ENCODE measurements at places on chromosomes 7 and 10.

DNA sequence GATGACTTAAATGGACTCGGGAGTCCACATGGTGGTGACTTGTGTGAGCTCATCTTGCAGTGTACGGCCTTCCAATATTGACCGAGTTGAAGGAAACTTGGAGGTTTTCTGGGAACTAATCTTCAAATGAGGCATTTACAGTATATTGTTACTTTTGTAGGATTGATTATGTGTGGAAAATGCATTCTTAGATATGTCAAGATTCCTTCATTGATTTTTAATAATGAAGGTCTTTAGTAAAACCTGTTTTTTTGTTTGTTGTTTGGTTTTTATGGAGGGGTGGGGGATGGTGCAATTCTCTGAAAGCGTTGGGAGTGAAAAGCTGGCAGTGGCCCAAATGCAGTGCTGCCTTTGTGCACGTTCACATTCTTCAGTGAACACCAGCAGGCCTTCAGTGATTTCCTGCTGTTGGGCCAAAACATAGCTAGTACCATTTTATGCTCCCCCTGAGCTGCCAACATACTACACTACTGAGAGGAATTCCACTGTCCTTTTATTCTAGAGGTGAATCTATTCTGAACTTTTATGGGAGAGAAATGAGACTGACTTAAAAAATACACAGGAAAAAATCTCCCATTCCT is 50.4 kb downstream of the CCNY start:
- no peak for DNase-seq

DNA sequence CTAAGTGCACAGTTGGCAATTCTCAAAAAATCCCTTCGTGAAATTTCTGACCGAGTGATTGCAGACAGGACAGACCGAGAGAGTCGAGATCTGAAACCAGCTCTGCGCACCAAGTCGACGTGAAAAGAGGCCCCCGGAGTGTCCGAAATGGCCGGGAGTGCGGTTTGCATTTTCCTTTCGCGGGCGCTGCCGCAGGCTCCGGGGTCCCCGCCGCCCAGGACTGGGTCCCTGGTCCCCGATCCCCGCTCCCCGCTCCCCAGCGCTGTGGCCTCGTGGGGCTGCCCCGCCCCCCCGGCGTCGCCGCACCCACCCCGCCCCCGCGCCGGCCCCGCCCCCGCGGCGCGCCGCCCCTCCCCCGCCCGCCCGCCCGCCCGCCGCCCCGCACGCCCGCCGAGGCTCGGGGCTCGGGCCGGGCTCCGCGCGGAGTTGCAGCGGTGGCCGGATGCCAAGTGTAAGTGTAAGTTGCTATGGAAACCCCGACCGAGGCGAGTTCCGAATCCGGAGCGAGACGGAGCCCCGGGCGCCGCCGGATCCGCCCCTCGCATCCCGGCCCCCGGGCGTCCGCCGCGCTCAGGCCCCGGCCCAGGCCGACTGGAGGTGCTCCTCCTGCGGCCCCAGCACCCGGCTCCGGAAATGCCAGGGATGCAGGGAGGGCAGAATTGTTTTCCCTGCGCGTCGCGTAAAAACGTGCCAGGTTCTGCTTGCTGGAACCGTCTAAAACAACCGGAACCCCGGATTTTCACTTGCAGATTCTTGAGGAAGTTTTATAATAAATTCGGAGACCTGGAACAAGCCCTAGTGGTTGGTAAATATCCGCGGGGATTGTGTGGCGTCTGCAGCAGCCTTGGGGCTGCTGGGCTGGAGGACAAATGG is 4.6 kb downstream of the BMI1 start:
- peak; percentile 79 for DNase-seq

- DNase-seq = no peak
Measured at GRCh38 chr10:74077416-74077815, 73.2 kb downstream of the AP3M1 start.

DNA sequence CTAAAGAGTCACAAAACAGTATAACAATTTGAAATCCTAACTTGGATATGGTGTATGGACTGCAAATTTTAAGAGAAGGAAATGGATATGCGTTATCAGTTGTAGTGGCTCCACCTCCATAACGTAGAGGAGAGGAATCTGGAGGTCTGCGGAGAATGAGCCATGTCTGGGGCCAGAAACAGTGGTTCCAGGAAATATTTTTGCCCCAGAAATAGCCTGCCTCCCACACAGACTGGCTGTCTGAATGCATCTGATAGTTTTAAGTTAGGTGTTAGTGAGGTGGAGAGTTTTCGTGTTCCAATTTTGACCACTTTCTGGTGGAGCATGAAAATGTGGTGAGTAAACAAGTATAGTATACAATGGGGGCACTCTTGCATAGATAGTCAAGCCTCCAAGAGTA is 1.6 kb downstream of the PHTF2 start:
- DNase-seq = no peak

Measured in CD4-positive, alpha-beta T cell treated with Interleukin-6 at 100 ng/mL for 8 hours (primary cell).